Kidney capillary endothelial cell (primary cell): ENCODE measurements at places on chromosomes 16 and 17.

- DNase-seq, result no peak
These were observed 1.9 kb downstream of the PGS1 start for GRCh38 chr17:78380370-78380769.

DNA sequence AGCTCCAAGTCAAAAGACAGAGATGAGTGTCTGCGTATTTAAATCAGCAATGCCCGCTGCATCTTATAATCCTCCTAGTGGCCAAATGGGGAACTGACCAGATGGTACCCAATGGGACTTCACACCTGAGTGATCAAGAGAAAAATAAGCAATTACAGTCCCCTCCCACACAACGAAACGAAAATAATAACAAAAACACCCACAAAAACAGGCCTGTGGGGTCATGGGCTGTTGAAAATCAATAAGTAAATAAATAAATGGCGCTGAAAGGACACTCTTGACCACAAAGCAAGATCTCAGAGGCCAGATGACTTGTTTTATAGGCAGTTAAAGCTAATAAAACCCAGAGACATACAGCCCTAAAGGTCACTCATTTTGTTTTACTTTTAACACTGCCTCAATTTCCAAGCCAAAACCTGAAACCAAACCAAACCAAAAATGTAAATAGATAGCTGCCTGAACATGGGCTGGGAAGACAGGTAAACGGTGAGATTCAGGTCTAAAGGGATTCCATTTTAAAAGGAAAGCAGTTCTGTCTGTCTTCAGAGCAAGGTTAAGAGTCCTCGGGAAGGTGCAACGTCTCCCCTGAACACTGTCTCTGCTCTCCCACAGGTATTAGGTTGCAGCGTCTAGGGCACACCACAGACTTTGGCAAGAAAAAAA lies 1.3 kb downstream of the ZNF821 start:
- peak; percentile 69 for DNase-seq

DNA sequence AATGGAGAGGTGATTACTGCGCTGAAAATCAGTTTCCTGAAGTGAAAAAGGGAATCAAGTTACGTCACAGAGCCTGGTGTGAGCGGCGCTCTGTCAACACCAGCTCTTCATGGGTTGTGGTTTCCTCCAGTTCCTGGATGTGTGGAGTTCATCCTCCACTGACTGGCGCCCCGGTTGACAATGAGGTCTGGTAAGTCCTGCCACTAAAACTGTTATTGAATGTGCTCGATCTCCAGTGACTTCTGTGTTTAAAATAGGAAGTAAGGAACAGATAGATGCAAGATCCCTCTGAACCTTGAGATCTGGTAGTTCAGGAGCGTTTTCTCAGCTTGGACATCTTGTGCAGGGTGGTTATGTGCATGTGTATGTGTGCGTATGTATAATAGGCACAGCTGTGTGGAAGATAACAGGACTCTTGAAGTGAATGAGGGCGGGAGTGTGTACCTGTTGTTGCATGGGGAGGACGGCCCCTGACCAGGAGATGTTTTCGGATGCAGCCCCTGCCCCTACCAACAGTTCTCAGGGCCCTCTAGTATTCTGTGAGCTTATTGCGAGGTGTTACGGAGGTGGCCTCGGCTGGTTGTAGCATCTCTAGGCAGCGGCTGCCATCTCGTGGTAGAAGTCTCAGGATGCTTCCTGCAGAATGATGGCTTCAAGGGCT lies 22.0 kb upstream of the GOT2 start:
- peak; percentile 75 for DNase-seq

DNA sequence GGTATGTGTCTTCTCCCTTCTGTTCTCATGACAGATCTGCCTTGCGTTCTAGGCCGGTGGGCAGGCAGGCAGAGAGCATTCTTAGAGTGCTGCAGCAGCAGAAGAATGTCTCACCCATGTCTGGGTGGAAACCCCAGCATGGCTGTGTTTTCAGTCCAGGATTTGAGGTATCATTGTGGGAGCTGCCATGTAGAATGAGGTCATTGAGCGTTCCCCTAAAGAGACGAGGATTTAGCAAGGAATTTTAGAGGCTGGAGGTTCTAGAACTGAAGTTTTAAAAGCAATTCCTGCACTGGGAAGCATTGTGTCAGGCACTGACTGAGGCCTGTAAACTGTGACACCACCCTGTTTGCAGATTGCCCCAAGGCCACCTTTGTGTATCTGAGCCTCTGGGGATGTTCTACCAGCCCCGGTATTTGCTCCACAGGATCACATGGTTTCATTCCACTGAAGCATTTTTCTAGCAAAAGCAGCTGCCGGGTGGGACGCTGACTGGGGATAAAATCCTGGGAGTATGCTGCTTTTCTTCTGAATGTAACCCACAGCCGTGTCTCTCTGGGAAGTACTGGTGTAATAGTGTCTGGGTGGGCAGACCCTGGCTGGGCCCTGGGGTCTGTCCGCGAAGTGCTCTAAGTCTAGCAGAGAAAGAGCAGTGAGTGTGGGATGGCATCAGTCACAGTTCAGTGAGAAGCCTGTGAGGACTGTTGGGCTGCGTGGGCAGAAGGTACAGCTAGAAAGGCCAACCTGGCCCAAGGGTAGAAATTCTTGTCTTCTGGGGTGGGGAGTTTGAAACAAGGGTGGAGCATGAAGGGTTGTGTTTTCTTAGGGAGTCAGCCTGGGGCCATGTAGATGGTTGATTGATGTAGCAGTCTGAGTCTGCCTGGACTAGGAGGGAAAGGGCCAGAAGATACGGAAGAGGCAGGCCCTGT lies 30.2 kb downstream of the PLCD3 start:
- no peak for DNase-seq

DNA sequence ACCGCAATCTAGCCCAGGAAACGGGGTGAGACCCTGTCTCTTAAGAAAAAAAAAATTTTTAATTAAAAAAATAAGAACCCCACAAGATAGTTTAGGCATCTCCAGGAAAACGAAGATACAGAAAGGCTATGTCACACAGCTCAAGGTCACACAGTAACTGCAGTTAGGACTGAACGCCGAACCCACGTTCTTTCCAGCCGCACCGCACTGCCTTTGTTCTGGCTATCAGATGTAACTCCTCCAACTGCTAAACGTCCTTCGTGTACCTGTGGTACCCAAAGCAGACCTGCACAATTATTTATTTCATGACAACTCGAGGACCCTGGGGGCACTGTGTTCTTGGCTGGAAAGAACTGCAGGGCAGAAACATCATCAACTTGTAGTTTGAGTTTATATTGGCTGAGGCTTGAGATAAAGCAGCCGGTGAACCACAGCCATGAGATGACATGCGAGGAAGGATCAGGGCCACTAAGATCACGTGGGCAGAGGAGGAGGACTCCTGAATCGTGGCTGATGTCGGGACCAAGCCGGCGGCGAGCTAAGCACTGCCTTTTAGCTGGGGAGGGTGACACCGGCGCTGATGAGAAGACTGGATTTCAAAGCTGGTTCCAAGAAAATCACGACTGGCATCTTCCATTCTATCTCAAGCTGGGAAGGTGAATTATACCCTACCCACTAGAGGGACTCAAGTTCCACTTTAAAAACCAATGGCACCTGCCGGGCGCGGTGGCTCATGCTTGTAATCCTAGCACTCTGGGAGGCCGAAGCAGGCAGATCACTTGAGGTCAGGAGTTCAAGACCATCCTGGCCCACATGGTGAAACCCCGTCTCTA lies 20.7 kb upstream of the MNT start:
- no peak for DNase-seq

DNA sequence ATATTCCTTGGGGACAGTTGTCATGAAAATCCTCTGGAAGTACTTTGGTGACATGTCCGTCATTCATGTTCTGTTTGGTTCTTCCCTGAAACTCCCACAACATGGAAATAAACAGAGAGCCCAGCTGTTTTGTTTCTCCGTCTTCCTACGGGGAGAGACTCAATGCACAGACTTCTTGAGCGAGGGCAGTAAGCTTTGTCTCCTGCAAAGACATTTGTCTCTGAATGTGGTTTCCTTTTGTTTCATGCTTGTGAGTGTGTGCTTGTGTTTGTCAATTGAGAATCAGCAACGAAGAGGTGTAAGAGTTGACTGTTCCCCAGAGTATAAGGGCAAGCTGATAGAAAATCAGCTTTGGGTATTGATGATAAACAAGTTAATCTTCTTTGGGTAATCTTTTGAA lies 643.0 kb upstream of the RBFOX1 start:
- DNase-seq, result no peak

GRCh38 chr16:15607700-15608396 lies 35.1 kb downstream of the MARF1 start:
- DNase-seq, result peak; percentile 25

- DNase-seq, result no peak
These were observed 19.3 kb upstream of the NAT9 start for GRCh38 chr17:74795327-74796020.

DNA sequence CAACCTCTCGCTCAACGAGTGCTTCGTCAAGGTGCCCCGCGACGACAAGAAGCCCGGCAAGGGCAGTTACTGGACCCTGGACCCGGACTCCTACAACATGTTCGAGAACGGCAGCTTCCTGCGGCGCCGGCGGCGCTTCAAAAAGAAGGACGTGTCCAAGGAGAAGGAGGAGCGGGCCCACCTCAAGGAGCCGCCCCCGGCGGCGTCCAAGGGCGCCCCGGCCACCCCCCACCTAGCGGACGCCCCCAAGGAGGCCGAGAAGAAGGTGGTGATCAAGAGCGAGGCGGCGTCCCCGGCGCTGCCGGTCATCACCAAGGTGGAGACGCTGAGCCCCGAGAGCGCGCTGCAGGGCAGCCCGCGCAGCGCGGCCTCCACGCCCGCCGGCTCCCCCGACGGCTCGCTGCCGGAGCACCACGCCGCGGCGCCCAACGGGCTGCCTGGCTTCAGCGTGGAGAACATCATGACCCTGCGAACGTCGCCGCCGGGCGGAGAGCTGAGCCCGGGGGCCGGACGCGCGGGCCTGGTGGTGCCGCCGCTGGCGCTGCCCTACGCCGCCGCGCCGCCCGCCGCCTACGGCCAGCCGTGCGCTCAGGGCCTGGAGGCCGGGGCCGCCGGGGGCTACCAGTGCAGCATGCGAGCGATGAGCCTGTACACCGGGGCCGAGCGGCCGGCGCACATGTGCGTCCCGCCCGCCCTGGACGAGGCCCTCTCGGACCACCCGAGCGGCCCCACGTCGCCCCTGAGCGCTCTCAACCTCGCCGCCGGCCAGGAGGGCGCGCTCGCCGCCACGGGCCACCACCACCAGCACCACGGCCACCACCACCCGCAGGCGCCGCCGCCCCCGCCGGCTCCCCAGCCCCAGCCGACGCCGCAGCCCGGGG lies 1.3 kb downstream of the FOXC2 start:
- DNase-seq, result no peak

DNA sequence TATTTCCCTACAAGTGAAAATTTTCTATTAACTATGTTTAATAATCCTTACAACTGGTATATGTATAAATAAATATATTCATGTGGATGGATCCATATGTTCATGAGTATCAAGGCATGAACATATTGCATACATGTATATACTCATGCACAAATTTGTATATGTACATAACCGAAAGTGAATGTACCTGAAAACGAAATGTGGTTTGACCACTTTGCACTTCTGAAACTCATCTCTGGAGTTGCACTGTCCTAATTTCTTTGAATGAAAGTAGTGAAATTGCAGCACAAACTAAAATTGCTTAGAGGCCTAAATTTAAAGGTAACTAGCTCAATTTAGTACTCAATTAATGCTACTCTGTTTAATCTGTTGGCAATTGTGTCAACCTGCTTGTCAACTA lies 27.4 kb upstream of the GNAO1 start:
- no peak for DNase-seq

DNA sequence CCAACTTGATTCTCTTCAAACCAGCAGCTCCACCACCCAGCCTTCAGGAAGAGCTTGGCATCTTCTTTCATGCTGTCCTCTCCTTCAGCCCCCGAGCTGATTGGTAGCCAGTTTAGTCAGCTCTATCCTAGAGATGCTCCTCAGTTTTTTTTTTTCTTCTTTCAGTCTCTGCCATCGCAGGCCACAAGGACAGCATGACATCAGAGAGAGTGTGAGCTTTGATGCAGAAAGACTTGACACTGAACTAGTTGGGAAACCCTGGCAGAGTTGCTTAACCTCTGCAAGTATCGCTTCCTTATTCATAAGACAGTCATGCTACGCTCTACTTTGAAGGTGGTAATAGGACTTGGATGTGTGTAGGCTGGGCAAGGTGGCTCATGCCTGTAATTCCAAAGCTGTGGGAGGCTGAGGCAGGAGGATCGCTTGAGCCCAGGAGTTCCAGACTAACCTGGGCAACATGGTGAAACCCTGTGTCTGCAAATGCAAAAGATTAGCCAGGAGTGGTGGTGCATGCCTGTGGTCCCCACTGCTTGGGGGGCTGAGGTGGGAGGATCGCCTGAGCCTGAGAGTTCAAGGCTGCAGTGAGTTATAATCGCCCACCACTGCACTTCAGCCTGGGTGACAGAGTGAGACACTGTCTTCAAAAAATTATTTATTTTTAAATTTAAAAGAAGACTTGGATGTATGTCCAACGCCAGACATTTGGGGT lies 2.6 kb downstream of the CD300LB start:
- no peak for DNase-seq

DNA sequence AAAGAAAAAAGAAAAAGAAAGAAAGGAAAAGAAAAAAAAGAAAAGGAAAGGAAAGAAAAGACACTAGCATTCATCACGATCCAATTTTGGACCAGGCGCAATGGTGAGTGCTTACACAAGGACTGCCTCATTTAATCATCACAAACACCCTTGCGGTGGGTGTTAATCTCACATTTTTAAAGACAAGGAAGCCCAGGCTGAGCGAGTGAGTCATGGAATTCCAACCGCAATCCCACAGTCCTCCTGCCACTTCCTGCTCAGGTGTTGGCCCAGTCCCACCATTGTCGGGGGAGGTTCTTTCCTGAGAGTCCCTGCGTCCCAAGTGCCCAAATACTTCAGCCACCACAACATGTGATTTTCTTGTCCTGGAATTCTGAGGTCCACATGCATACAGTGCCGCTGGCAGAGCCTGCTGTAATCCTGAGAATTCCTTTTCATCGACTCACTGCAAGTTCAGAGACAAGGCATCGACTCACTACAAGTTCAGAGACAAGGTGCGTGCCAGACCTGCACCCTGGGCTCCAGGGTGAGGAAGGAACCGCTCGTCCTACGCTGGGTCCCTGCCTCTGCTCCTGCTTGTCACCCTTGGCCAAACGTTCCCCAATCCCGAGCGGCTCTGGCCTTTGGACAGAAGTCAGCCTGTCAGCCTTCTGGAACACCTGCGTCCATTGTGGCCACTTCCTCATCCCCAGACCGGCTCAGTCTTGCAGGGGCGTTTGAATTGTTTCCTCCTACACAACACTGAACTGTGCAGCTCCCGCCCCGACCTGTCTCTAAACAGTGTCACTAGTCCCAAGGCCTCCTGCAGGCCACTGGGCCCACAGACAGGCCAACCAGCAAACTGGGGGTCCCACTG lies 5.8 kb downstream of the ZG16B start:
- DNase-seq, result peak; percentile 93

- no peak for DNase-seq
These were observed 1.0 kb downstream of the UTP4 start for GRCh38 chr16:69133373-69133954.
